Activated T-cell treated with anti-CD3 and anti-CD28 coated beads, Interleukin-2, amount 50 U/mL, for 72 hours (primary cell): ENCODE measurements at places on chromosomes 4 and X.

DNA sequence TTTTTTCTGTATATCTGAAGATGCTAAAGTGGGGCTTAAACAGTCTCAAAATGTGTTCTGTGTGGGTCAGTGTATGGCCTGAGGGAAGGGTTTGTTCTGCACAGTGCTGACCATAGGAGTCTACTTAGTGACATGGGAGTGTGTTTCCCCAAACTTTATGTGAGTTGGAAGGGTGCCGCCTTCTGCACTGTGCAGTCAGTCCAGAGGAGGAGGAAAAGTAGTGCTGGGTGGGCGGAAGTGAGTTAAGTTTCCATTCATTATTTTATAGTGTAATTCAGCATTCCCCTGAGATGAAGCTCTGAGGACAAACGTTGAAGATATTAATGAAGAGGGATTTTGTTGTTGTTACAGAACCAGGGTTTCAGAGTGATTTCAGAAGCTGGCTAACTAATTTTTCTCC, 2.9 kb downstream of the CHST7 start:
- no peak for DNase-seq

DNA sequence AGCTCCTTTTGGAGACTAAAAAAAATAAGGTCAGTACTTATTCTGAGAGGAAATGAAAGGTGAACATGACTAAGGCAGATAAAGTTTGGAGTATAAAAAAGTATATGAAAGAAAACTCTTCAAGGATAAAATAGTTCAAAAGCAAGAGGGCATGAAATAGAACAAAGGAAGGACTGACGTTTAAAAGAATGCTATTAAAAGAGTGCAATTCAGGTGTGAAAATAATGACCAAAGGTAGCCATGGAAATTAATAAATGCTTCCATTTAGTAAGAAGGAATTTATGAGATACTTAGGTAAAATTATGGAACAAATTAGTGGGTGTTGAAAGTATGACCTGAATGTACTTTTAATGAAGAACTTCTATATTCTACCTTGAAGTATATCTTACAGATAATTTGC, 128.2 kb upstream of the WDFY3 start:
- no peak for DNase-seq

DNA sequence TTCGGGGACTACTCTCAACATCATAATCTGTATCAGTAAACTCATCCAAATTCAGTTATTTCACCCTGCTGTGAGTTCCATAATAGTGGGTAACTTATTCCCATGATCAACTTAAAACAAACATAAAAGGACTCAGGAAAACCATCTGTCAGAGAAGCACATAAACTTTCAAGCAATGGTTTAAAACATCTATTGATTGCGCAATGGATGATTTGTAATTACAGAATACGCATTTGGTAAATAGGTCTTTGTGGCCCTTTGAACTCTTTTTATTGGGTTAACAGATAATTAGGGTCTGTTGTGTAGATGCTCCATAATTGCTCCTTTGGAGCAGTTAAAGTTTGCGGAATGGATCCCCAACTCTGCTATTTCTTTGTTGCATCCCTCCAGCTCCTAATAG, 115.3 kb downstream of the KIT start:
- DNase-seq, result no peak

DNA sequence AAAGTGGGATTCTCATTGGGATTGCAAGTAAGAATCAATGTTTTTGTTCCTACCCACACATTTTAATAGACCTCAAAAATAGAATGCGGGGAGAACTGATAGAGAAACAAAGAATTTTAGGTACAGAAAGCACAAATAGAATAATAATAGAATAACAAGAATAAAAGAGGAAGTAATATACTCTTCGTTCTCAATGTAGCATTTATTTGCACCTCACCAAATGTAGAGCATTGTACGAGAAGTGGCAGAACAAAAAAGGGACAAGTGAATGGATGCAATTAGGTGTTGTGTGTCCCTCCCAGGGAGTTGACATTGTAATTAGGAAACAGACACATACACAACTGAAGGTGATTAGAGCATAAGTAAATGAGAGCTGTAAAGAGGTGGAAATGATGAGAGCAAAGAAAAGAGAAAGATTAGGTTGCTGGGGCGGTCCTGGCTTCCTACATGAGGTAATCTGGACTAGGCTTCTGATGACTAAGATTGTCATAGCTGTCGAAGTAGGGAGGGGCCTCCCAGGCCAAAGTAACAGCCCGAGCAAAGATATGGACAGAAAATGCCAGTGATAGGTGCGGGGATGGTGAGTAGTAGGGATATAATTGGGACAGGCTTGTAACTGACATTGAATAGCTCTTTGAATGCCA, 10.4 kb downstream of the RAB9A start:
- no peak for DNase-seq

DNA sequence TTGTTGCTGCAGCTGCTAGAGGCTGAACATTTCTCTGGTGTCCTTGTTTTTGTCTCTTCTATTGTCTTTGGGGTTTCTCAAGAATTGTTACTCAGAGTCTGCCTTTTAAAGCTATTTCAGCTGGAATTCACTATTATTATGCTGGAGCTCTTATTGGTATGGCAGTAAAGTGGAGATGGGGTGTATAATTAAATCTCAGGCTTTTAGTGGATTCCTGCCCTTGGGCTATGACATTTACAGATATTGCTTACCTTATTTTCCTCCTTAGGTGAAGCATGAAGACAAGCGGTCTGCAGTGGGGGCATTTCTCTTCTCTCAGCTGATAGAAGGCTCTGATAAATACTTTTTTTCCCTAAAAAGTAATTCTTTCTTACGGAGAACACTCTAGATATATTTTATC, 1656.6 kb upstream of the IGFBP7 start:
- no peak for DNase-seq

- DNase-seq, result no peak
Measured at GRCh38 chr4:106316773-106317409, 541 bp downstream of the AIMP1 start.

GRCh38 chr4:118814891-118815290, 21.0 kb downstream of the SEC24D start:
- no peak for DNase-seq

- DNase-seq, result no peak
Measured at GRCh38 chr4:45100956-45101818, 374.8 kb upstream of the GNPDA2 start.

DNA sequence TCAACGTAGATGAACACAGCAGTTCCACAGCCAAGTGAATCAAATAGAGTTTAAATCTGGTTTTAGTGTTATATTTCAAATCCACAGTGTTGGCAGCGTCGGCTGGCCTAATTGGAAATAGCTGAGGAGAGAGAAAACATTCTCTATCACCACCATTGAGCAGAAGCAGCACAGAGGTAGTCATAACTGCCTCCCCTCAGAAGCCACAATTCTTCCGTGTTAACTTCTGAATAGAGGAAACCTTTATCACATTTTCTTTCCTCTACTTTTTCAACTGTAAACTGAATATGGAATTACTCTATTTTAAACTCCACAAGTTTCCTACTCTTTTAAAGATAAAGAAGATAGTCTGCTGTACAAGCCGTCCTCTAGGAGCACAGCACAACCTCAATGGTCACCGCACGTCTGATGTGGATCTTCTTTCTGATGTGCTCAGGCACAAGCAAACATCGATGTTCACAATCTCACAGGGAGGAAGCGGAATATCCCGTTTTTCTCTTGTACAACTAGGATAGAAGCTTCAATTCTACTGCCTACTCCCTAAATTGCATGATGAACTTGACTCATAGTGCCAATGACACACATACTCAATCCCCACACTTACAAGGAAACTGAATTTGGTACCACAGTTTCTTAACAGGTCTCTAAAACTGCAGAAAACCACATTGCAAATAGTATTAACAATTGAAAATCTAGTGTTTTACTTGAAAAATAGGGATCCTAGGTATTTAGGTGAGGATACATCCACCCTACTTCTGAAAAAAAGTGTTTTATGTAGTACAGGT, 217.8 kb upstream of the ETNPPL start:
- peak; percentile 12 for DNase-seq

DNA sequence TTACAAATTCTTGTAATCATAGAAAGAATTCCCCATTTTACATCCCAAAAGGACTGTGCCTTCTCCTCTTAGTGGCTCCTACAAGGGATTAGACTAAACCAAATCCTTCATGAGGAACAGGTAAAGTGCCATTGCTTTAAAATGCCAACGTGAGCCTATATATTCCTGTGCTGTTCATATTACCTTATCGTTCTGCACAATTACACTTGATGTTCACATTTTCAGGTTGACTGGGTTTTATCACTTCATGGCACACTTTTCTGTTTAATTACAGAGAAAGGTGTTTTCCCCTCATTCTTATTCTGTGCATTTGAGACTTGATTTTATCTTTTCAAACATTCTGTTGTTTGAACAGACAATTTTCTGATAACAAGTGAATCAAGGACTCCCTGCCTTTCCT, 645.6 kb upstream of the FTHL17 start:
- DNase-seq, result no peak

DNA sequence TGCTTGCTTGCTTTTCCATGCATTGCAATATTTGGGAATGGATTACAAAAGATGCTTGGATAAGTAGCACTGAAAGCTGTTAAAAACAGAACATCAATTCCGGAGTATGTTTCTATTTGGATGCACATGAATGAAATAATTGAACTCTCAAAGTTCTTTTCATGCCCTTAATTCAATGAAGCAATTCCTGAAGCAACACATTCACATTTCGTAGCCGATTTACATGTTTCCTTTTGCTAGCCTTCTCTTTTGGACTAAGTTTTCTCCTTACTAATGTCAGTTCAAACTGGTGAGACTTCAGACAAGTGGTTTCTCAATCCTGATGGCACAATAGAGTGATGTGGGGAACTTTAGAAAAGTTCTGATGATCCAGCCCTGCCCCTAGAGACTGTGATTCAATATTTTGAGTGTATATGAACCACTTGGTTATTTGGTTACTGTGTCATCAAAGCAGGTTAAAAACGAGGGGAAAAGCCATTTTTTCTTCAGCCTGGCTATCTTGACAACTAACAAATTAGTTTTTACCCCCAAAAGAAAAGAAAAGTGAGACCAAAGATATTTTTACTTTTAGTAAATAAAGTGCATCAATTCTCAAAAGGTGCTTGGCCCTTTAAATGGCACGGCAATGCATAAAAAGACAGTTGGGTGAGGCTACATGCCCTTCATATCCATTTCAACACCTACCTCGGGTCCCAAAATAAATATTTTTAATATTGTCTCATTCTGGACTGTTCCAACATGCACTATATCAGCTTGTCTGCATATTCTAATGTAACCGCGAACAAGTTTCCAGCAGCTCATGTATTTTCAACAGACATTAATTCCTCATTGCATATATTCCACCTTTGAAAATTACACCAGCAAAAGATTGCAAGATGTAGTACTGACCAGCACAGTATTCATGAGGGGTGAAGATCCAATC, 90.1 kb upstream of the RPL34 start:
- DNase-seq, result no peak

DNA sequence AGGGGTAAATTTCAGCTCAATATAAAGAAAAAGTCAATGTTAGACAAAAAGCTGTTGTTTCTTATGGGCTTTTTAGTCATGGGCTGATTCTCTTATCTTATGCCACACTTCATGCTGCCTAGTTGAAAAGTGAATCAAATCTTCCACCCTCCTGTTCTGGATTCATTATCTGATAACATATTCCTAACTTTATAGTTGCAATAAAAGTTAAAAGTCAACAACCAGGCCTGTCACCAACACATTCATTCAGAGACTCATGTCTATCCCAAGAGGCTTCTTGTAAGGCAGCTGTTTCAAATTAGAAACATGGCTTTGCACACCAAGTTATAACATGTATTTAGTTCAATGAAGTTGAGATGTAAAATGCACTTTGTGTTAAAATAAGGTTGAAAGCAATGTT, 243.8 kb downstream of the ADAMTS3 start:
- DNase-seq, result no peak

GRCh38 chrX:133754657-133755056, 230.7 kb downstream of the GPC3 start:
- DNase-seq, result no peak

- DNase-seq, result no peak
Measured at GRCh38 chrX:107730298-107730655, 45.3 kb downstream of the TSC22D3 start.

DNA sequence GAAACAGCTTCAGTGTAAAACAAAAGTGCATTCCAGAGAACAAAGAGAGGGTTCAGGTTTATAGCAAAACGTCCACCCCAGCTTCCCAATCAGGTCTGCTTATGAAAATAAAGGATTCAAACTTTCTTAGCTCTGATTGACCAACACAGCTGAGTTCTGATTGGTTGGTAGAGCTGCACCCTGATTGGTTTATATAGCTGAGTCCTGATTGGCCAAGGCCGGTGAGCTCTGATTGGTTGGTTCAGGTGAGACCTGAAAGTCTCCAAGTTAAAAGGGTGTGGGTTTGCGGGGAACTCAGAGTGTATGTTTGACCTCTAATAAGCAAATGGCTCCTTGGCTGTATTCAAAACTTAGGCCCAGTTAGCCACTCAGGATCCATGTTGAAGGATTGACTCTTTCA, 20.9 kb downstream of the CLRN2 start:
- no peak for DNase-seq

- DNase-seq, result no peak
Measured at GRCh38 chrX:131975851-131976250, 47.3 kb upstream of the STK26 start.

GRCh38 chrX:155745792-155746191, 133.0 kb upstream of the TMLHE start:
- DNase-seq, result no peak

DNA sequence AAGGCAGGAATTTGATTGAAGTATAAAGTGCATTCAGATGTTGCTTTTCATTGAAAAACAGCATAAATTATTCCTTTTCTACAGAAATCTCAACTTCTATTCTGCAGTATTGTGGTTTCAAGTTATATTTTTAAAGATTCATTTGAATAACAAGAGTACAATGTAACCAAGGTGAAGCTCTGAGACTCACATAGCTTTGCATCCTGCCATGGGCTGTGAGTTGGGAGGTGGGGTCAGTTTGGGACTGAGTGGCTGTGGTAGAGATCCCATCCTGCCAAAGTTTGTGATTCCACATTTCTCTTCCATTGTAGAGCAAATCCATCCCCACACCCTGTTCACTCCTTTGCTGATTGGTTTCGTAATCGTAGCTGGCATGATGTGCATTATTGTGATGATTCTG, 69.2 kb downstream of the KIT start:
- no peak for DNase-seq

DNA sequence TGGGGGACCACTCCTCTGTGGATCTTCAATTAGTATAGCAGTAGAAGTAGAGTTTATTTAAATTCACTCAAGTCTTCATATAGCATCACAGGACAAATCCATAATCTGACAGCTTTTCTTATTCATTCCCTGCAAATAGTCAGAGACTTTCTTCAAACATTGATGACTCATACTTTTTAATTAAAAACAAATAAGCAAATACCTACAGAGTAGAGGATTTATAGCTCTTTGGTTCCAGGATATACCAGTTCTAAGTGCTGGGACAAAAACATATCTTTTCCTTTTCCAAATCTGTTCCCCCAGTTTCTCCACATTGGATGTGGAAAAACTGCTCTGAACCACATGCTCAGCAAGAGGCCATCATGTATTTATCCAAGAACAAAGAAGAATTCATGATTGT, 24.1 kb downstream of the EMCN start:
- no peak for DNase-seq

DNA sequence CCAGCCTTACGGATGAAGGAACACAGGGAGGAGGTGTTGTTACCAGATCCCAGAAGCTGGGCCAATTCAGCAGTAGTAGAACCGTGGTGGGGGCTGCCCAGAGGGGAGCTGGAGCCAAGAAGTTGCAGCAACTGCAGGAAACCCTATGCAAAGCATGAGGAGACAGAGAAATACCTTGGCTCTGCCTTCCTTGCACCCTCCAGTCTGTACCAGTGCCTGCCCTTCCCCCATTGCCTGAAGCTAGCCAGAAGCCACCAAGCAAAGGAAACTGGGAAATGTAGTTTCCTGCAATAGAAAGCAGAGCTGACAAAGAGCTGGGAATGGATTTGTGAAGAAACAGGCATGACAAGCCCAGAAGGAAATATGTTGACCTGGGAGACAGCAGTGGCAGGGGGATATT, 108.7 kb upstream of the FUNDC1 start:
- no peak for DNase-seq
